DMS153 (cell line): ENCODE measurements at places on chromosomes 6 and 20.

DNA sequence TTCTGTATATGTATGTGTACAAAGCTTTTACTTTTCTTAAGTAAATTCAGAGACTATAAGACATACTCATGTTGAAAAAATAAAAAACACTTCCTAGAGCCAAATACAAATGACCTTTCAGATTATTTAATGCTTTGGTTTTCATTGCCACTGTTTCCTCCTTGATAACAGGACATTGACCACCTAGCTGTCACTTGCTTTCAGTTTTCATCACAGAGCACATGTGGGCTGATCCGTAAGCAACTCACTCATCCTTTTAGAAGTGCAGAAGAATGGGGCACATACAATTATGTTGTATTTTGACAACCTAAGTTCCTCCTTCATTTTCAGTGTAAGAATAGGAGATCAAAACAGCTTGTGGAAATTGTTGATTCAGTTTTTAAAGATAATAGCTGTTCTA is 6.2 kb downstream of the ZBTB2 start:
- no peak for DNase-seq

DNA sequence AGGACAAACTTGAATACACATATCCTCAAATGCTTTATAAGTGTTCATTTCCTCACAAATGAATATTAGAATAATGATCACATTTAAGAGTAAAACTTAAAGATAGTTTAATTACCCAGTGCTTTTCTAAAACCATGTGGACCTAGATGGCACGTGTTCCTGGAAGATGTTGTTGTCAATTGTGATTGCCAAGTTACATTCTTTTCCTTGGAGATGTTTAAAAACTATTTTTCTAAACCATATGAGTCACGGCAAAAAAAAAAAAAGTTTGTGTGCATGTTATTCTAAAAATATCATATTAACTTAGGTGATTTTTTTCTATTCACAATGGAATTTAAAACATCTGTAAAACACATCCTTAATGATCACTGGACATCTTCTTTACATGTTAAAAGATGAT is 51.1 kb downstream of the RCAN2 start:
- DNase-seq: no peak

DNA sequence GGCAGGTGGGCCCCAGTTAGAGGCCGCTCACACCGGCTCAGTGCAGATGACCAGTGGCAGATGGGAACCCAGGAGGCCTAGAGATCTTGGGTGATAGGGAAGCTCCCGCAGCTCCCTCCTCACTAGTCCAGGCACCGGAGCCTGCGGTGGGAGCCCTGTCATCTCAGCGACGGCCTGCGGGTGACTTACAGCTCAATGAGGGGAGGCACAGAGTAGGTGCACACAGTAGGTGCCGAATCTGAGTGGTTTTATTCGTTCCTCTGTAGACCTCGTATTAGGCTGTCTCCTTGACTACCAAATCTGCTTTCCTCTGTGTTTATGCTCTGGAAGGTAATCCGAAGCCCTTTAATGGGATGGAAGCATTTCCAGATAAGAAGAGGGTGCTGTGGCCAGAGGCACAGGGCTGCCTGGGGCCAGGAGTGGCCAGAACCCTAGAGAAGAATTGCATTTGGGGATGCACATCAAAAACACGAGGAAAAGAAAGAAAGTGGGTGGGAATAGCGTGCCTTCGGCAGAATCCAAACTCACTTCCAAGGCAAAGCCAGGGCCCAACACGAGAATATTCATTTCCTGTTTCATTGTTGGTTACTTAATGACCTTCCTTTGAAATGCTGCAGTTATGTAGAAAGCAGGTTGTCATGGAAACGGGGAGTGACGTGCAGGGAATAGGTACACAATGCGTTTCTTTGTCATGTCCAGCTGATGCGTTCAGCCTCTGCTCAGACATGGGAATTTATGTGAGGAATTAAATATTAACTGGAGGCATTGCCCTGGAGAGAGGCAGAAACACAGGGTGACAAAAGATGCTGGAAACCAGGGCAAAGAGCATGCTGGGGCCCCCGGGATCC is 24.7 kb downstream of the MYT1 start:
- DNase-seq: peak; percentile 87

DNA sequence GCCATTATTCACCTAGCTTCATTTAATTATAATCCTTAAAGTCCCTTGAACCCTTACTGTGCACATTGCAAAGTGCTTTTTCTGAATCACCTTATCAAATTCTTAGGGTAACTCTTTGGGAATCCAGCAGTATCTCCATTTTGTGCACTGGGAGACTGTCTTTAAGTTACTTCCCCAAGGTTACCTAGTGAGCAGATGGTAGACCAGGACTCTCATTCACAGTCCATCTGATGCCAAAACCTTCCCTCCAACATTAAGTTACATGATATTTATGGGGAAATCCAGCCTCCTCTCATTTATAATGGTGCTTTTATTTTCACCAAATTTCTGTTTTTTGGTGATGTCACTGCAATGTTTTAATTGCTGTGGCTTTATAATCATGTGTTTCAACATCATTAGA is 75.7 kb downstream of the NCOA7 start:
- DNase-seq: no peak

DNA sequence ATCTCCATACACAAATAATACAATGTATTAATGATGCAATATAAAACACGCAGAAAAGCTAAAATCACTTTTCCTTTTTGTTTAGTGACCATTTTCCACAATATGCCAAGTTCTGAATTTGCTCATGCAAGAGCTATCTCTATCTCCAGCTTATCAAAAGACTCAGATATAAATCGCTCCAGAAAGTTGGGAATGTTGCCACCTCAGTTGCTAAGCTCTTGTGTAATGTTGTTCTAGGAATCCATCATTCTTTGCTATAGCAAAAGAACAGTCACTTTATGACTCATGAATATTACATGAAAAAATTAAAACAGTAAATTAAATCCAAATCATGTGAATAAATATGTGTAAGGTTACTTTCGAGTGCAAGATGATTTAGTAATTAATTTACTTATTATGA is 8.7 kb downstream of the PLAGL1 start:
- DNase-seq: no peak

GRCh38 chr20:10774357-10774943 is 100.7 kb upstream of the JAG1 start:
- DNase-seq: no peak
